ENCODE measurements at places on chromosomes 7 and 10. TPM values are rescaled to one million over a fixed set of nuclear protein-coding genes. Genes with fewer than 3 reads are reported as not detected.

The CPA5 gene
- not detected for total RNA-seq

The GRID1 gene
- 0.46 TPM for total RNA-seq

The TACC2 gene
- 8.8 TPM for total RNA-seq

The PTN gene
- 13.2 TPM for total RNA-seq

The TCTN3 gene
- 66.6 TPM for total RNA-seq

The INMT gene
- 12.0 TPM for total RNA-seq

The CHRM2 gene
- 3.0 TPM for total RNA-seq

The AGBL3 gene
- total RNA-seq = 0.66 TPM

The ICA1 gene
- total RNA-seq = 0.13 TPM

The GNG11 gene
- total RNA-seq = 8.5 TPM

The CALCR gene
- not detected for total RNA-seq

The SFTPD gene
- 0.13 TPM for total RNA-seq

The PNLIPRP2 gene
- not detected for total RNA-seq

The MAP3K8 gene
- total RNA-seq = 12.3 TPM

The PTPN12 gene
- total RNA-seq = 60.6 TPM

The AGR2 gene
- not detected for total RNA-seq

The RPEL1 gene
- total RNA-seq = not detected

The TUBB8 gene
- not detected for total RNA-seq

The CDC14C gene
- not detected for total RNA-seq

The MET gene
- total RNA-seq = 55.3 TPM

The ABCA13 gene
- total RNA-seq = 0.36 TPM

The STEAP1 gene
- total RNA-seq = 62.2 TPM

The CADPS2 gene
- total RNA-seq = 18.3 TPM

The TMEM176B gene
- not detected for total RNA-seq

The DNAJC12 gene
- total RNA-seq = 4.8 TPM

The HIP1 gene
- total RNA-seq = 14.5 TPM

The MLLT10 gene
- 47.3 TPM for total RNA-seq

The GALNT17 gene
- 0.13 TPM for total RNA-seq

The ABCB1 gene
- total RNA-seq = 1.5 TPM

The PRLHR gene
- not detected for total RNA-seq

The OPN1SW gene
- not detected for total RNA-seq

The GSTO2 gene
- 4.6 TPM for total RNA-seq

The PHKG1 gene
- 1.3 TPM for total RNA-seq

The NPSR1 gene
- not detected for total RNA-seq

The CHAT gene
- total RNA-seq = not detected

The H2BK1 gene
- total RNA-seq = not detected

The CYP2E1 gene
- 0.86 TPM for total RNA-seq

The KEL gene
- not detected for total RNA-seq

The MKX gene
- not detected for total RNA-seq

The PIK3CG gene
- 0.03 TPM for total RNA-seq

The FAM200A gene
- total RNA-seq = 7.3 TPM

The TIMM23 gene
- total RNA-seq = 44.8 TPM

The PLAU gene
- total RNA-seq = 110 TPM

The RHOBTB1 gene
- 15.8 TPM for total RNA-seq

The ZP3 gene
- 3.0 TPM for total RNA-seq

The GHRHR gene
- not detected for total RNA-seq

The TMEM196 gene
- not detected for total RNA-seq

The FAM185A gene
- 9.2 TPM for total RNA-seq

The TUBAL3 gene
- total RNA-seq = not detected
